ENCODE measurements at places on chromosomes 2 and 18. TPM values are rescaled to one million over a fixed set of nuclear protein-coding genes. Genes with fewer than 3 reads are reported as not detected.

Gene ROCK1
- total RNA-seq: 18.0 TPM

Gene B3GNT2
- 9.7 TPM for total RNA-seq

Gene PCARE
- total RNA-seq: not detected

Gene GAREM2
- total RNA-seq: 0.15 TPM

Gene CHRND
- total RNA-seq: not detected

Gene SOWAHC
- 21.3 TPM for total RNA-seq

Gene MCM6
- total RNA-seq: 1.9 TPM

Gene ASXL3
- total RNA-seq: 2.6 TPM

Gene AKAIN1
- total RNA-seq: 0.88 TPM

Gene CIDEA
- total RNA-seq: not detected

Gene LINC00305
- total RNA-seq: not detected

Gene NDUFAF7
- total RNA-seq: 8.4 TPM

Gene C2orf80
- total RNA-seq: not detected

Gene CHRNG
- not detected for total RNA-seq

Gene SCYGR4
- not detected for total RNA-seq

Gene ITGA4
- total RNA-seq: 2.3 TPM

Gene CENPA
- 0.33 TPM for total RNA-seq

Gene ITSN2
- 21.7 TPM for total RNA-seq

Gene IL36G
- total RNA-seq: 0.20 TPM

Gene SIX3
- not detected for total RNA-seq

Gene CNOT11
- 17.8 TPM for total RNA-seq

Gene SEPTIN10
- 36.3 TPM for total RNA-seq

Gene CD8A
- 0.81 TPM for total RNA-seq

Gene SNTG2
- total RNA-seq: not detected

Gene ANKRD30BL
- total RNA-seq: not detected

Gene BIN1
- total RNA-seq: 28.6 TPM

Gene TSPYL6
- not detected for total RNA-seq

Gene UGT1A4
- 454 TPM for total RNA-seq

Gene CHRNA1
- not detected for total RNA-seq

Gene PSMG2
- total RNA-seq: 27.0 TPM

Gene CIB4
- total RNA-seq: not detected

Gene CCDC138
- total RNA-seq: 3.1 TPM

Gene PROM2
- 1.1 TPM for total RNA-seq

Gene TMEM247
- total RNA-seq: not detected

Gene SLC11A1
- total RNA-seq: 3.3 TPM

Gene TMEM178A
- total RNA-seq: 0.81 TPM

Gene FLACC1
- total RNA-seq: 0.55 TPM

Gene C2orf92
- 11.7 TPM for total RNA-seq

Gene EXOC6B
- total RNA-seq: 9.1 TPM

Gene EPB41L3
- 4.0 TPM for total RNA-seq

Gene VIT
- total RNA-seq: not detected

Gene TDRD15
- total RNA-seq: 0.93 TPM

Gene PPP1R1C
- total RNA-seq: 7.2 TPM

Gene EFHD1
- total RNA-seq: 27.3 TPM

Gene LYPD6
- total RNA-seq: 0.25 TPM

Gene IGFBP5
- total RNA-seq: 55.4 TPM

Gene UBXN4
- 65.8 TPM for total RNA-seq
